A549 treated with dexamethasone at 1 μM for 4 hours (cell line): ENCODE measurements at places on chromosomes 2 and 18. TPM values are rescaled to one million over a fixed set of nuclear protein-coding genes. Genes with fewer than 3 reads are reported as not detected.

AQP12B gene
- total RNA-seq, result not detected in 5 replicates

GPR35 gene
- total RNA-seq, result 0.32 to 0.83 TPM (median 0.68 TPM) in 5 replicates

SNTG2 gene
- total RNA-seq, result not detected in 5 replicates

LAMA3 gene
- 45.2 to 74.1 TPM (median 63.0 TPM) in 5 replicates for total RNA-seq

IL36RN gene
- total RNA-seq, result 0.03 to 0.12 TPM in 2 of 5 replicates, not detected in the others

FEV gene
- 0.20 TPM in 1 of 5 replicates, not detected in the others for total RNA-seq

SERPINB2 gene
- 0.06 to 0.11 TPM (median 0.07 TPM) in 3 of 5 replicates, not detected in the others for total RNA-seq

SERPINB12 gene
- total RNA-seq, result not detected in 5 replicates

SLC9A4 gene
- total RNA-seq, result not detected in 5 replicates

CD8A gene
- 0.28 to 0.51 TPM (median 0.30 TPM) in 5 replicates for total RNA-seq

TNS1 gene
- 10.7 to 28.4 TPM (median 17.4 TPM) in 5 replicates for total RNA-seq

CRYBA2 gene
- 0.31 TPM in 1 of 5 replicates, not detected in the others for total RNA-seq

NDC80 gene
- total RNA-seq, result 11.3 to 13.8 TPM (median 12.8 TPM) in 5 replicates

LIMS4 gene
- 0.39 to 0.62 TPM (median 0.48 TPM) in 5 replicates for total RNA-seq

DDX18 gene
- total RNA-seq, result 65.1 to 80.3 TPM (median 71.1 TPM) in 5 replicates
